ENCODE measurements at places on chromosomes 11 and 22.

DNA sequence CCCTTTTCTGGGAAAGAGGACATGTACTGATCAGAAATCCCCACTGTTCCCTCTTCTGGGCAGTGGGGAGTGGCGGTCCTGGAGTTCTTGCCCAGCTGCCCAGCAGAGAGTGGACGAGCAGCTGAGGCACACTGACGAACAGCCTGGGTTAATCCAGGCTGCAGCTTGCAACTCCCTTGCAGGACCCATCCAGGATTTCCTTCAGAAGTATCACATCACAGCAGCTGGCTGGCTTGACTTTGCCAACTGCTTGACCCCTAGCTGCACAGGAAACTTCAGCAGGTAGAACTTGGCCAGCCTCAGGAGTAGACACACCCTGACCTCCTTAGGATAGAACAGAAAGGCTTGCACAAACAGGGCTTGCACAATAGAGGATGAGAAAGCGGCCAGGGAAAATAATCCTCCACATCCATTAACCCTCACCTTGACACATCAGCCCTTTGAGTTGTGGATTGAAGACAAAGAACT is 27.9 kb upstream of the FZD4 start:
- DNase-seq: no peak

GRCh38 chr11:92314499-92314898 is 89.9 kb downstream of the FAT3 start:
- no peak for DNase-seq

DNA sequence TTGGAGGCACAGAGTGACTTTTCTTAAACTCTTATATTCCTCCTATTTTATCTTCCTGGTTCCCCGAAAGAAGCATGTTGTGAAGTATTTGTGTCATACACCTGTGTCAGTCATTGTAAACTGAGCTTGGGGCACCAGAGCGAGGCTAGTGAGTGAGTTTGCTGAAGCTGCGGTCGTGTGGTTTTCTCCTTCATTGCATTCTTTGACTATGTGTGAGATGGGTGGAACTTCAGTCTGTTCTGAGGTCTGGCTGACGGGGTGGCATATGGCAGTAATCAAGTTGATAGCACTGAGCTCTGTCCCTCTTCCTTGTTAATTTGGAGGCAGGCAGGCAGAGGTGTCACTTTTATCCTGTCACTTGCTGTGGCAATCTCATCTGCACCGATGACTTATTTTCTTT is 4.2 kb downstream of the VPS26B start:
- peak; percentile 79 for DNase-seq

GRCh38 chr11:72573855-72574445 is 100.3 kb downstream of the PDE2A start:
- no peak for DNase-seq

GRCh38 chr22:49344161-49344560 is 483.5 kb downstream of the BRD1 start:
- no peak for DNase-seq

All from fibroblast of skin of right quadriceps (primary cell).